NCI-H1436 treated with DMSO at 0.1 percent for 48 hours (cell line): ENCODE measurements at places on chromosomes 11 and 22.

DNA sequence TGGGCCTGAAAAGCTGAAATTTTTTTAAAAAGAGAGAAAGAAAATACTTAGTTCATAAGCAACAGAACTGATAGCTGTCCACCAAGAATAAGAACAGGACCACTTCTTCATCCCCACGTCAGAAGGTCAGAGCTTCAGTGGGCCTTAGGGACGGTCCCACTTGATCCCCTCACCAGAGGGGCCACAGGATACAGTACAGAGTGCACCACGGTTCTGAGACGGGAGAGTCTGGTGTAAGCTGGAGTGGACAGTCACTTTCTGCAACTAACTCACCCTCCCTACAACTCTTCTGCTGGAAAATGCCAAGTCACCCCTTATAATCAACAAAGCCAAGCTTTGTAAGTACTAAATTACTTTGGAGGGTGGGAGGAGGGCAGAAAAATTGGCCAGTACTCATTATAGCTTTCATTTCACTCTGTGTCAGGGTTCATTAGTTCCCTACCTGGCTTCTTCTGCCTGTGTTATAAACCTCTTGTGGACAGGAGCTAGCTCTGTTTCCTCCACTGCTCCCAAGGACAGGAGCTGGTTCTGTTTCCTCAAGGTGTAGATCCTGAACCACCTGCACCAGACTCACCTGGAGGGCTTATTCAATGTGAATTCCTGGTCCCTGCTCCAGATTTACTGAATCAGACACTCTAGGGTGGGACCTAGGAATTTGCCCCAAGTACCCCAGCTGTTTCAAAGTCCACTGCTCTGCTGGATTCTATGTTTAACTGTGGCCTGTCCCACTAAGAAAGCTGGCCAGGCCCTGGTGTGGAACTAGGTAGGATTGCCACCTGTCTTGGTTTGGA lies 39.6 kb downstream of the SCGB1A1 start:
- no peak for DNase-seq

GRCh38 chr22:44879301-44879680 lies 126.9 kb downstream of the ARHGAP8 start:
- no peak for DNase-seq

DNA sequence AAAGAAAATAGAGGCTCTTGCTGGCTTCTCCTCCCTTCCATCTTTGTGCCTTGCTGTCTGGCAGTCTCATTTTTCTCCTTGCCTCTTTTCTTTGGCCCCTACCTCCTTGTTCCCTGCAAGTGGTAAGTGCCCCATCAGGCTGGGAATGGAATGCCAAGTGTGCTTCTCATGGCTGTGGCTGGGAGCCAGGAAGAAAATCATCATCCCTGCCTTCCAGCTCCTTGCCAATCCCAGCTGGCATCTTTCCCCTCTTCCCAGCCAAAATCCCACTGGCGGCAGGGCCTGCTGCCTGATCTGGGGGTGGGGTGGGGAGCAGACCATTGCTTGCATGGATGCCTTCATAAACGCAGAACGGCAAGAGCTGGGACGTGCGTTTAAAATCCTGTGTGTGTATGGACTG lies 27.0 kb upstream of the SLC25A18 start:
- no peak for DNase-seq

GRCh38 chr11:33323421-33323820 lies 66.2 kb downstream of the HIPK3 start:
- no peak for DNase-seq
